ENCODE measurements at places on chromosomes 4 and X.

GRCh38 chr4:6806924-6807626 lies 24.5 kb downstream of the KIAA0232 start:
- no peak for DNase-seq

DNA sequence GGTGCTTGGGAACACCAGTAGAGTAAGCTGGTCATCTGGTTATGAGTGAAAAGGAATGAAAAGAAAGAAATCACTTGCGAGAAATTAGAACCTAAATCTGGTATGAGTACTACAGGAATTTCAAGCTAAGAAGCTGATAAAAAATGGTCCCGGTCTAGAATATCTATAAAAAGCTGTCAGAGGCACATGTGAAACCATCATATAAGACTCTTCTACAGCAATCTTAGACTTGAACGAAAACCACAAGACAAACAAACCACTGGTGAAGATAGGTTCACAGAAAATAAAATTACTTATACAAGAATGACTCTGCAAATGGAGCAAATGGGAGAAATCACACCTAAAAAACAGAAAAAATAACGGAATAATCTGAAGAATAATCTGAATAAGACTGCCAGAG lies 69.9 kb downstream of the KDR start:
- no peak for DNase-seq

GRCh38 chr4:7524843-7525242 lies 90.1 kb upstream of the PSAPL1 start:
- no peak for DNase-seq

GRCh38 chr4:38231626-38232025 lies 271.4 kb downstream of the PTTG2 start:
- no peak for DNase-seq

- DNase-seq, result no peak
Measured at GRCh38 chrX:120677004-120677652, 47.3 kb upstream of the C1GALT1C1 start.

GRCh38 chrX:112051576-112051975 lies 31.0 kb downstream of the TRPC5 start:
- no peak for DNase-seq

- DNase-seq, result no peak
Measured at GRCh38 chrX:70432936-70433847, 10.1 kb downstream of the GDPD2 start.

- DNase-seq, result no peak
Measured at GRCh38 chr4:6520051-6520636, 47.7 kb upstream of the PPP2R2C start.

- peak; percentile 54 for DNase-seq
Measured at GRCh38 chrX:154484255-154485149, 1.9 kb downstream of the UBL4A start.

GRCh38 chr4:73527196-73527595 lies 45.7 kb downstream of the AFM start:
- no peak for DNase-seq

- DNase-seq, result peak; percentile 15
Measured at GRCh38 chr4:53019485-53020382, 157.6 kb downstream of the RASL11B start.

DNA sequence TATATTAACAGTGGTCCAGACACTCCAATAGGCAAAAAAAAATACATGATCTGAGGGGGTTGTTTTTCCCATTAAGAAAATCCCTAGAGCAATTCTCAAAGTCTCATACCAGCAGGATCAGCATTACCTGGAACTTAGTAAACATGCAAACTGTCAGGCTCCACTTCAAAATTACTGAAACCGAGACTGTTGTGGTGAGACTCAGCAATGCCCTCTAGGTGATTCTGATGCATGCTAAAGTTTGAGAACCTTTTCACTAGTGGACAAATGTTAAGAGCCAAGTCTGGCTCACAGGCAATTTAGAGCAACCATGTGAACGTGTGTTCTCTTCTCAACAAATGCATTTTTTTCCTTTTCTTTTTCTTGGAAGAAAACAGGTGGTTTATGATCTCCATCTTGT lies 30.2 kb downstream of the NEK1 start:
- no peak for DNase-seq

- DNase-seq, result no peak
Measured at GRCh38 chr4:1176398-1177273, 4.3 kb upstream of the SPON2 start.

GRCh38 chr4:145071560-145071959 lies 26.4 kb downstream of the ANAPC10 start:
- DNase-seq, result no peak

- DNase-seq, result peak; percentile 23
Measured at GRCh38 chr4:122458625-122459024, 2.1 kb upstream of the IL2 start.

DNA sequence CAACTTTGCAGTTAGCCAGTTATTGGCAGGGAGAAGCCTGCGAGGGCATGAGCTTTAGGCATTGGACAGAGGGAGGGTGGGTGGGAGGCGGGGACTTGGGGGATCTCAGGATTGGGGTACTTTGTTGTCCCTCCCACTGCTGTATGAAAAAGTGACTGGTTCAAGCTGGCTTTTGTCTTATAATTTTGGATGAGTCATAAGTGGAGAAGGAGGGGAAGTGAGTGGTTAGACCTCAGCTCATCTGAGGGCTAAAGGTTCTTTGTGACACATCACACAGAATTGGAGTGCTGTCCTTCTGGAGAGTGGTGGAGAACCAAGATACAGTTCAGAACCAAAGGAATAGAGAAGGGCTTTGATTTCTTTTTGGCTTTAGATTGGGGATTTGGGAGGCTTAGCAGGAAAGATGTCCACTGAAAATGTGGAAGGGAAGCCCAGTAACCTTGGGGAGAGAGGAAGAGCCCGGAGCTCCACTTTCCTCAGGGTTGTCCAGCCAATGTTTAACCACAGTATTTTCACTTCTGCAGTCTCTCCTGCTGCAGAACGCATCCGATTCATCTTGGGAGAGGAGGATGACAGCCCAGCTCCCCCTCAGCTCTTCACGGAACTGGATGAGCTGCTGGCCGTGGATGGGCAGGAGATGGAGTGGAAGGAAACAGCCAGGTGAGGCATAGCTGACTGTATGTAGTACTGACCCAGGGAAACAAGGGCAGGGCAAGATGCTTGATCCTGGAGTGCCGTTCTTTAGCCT lies at the start of gene SLC4A4:
Gene SLC4A4 (plus strand): TSS at position 175 of the 748 bp plus-strand sequence.
- DNase-seq, result peak; percentile 30

GRCh38 chr4:174628191-174628590 lies 105.9 kb upstream of the HPGD start:
- DNase-seq, result no peak

GRCh38 chr4:914531-914930 lies 17.6 kb downstream of the GAK start:
- no peak for DNase-seq

DNA sequence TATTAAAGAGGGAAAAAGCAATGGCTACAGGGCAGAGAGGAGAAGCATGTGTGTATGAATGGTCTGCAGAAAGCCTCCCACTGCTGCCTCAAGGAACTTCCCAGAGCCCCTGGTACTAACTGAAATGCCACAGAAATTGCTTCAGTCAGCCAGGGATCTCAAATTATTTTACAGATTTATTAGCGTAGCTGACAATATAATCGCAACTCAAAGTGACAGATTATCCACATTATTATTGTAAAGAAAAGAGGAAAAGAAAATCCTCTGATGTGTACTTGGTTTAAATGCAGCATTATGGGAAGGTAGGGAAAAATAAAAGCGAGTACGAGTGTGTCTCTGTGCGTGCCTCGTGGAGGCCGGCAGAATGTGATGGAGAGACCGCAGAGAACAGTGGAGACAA lies 202.7 kb downstream of the DCLK2 start:
- no peak for DNase-seq

DNA sequence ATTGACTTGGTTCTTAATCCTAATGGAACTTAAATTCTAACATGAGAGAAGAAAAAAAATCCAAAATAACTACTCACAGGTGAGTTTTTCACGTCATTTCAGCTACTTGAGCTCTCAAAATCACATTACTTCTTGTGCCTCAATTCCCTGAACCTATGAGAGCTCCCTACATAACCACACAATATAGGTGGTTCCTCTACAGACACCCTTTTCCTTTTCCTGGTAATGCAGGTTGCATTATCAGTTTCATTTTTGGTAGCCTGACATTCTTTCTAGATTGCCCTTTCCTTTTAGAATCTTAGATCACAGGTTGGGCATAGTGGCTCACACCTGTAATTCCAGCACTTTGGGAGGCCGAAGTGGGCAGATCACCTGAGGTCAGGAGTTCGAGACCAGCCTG lies 4.3 kb downstream of the GPR34 start:
- no peak for DNase-seq

DNA sequence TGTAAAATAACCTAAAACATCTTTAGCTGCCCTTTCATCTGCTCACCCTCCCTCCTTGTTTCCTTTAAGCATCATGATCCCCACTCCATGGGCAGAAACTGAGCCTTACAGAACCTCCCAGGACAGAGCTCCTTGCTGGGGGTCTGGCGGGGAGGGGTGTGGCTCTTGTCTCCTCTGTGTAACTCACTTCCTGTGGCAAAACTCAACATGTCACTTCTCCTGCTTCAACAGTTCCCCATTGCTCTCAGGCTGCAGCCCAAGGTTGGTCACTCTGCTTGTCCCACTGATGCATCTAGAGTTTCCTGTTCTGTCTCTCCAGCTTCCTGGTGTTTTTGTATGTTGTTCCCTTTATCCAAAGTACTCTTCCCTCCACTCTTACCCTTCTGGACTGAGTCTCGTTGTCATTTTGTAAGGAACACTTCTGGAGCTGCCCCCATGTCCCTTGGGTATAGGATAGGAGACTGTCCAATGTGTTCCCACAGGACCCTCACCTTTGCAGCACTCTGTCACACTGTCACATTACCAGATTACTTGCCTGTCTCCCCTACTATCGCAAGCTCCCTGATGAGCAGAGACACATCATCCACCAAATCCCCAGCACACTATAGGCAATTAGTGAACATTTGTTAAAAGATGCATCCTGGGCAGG lies 19.6 kb downstream of the TMEM31 start:
- DNase-seq, result no peak

GRCh38 chrX:136626237-136626636 lies 21.7 kb upstream of the CD40LG start:
- DNase-seq, result no peak

DNA sequence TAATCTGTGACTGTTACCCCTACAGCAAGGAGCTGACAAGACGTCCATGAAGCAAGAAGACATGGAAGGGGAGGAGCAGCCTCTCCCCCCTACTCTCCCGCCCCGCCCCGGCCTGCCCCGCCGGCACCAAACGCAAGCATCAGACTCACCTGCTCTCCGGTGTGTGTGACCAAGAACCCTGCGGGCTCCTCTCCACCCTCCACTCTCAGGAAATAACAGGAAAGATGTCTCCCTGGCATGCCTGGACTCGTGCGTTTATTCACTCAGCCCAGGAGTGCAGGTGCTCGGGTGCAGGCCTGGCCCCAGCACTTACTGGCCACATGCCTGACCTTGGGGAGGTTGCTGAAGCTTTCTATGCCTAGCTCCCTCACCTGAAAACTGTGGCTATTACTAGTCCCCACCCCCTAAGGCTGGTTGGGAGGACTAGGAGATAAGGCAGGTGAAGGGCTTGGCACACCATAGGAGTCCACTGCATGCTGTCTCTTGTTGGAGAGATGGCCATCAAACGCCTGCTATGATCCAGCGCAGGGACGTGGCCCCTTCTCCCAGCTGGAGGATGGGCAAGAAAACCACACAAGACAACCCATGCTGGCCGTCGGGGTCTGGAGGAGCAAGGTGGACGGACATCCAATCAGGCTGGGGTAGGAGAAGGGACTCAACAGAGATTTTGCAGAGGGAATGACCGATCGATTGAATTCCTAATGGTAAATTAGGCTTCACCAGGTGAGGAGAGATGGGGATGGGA lies 34.9 kb upstream of the CLDN24 start:
- no peak for DNase-seq

DNA sequence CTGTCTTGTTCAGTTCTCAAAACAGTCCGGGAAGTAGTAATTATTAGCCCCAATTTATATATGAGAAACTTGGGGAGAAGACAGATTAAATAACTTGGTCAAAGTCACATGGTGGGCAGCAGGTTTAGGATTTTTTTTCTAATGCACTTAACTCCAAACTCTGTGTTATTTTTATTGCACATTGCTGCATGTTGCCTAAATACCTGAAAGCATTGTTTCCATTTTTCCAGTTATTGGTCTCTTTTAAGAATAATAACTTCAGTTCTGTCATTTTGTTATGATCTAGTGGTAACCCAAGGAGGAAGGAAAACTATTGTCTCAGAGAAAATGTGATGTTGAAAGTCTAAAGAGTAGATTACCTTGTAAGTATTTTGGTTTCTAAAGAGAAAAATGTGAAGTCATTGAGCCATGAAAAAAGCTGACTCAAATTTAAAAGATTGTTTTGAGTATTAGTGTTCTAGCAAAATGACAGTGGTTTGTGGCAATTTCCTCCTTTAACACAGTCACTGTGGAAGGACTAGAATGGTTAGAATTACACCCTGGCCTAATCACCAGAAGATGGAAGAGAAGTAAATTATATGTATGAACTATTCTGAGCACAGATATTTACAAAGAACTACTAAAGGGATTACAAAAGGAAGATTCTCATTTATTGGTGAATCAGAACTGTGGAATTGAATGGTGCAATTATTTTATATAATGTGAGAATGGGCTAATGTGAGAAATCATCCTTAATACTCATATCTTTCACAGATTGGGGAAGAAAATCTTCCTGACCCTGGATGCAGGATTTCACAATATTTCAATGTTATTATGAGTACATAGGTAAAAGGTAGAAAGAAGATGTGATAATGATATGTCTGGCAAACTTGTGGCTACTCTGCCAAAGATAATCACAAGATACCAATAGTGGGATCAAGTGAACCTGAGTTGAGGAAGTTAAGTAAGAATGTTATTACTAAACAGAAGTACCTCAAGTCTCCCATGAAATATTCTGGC lies 21.7 kb upstream of the CXCL8 start:
- DNase-seq, result no peak

DNA sequence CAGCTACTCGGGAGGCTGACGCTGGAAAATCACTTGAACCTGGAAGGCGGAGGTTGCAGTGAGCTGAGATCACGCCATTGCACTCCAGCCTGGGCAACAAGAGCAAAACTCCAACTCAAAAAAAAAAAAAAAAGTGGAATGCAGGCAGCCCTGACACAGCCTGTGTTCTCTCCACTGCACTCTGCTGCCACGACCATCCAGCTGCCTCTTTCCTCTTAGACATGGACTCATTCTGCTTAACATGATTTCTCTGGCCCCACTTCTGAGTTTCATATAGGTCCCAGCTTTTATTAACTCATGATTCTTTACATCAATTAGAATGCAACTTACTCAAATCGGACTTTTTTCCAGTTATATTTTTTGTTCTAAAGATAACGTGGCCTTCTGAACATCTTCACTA lies 29.6 kb downstream of the SLC10A6 start:
- no peak for DNase-seq

DNA sequence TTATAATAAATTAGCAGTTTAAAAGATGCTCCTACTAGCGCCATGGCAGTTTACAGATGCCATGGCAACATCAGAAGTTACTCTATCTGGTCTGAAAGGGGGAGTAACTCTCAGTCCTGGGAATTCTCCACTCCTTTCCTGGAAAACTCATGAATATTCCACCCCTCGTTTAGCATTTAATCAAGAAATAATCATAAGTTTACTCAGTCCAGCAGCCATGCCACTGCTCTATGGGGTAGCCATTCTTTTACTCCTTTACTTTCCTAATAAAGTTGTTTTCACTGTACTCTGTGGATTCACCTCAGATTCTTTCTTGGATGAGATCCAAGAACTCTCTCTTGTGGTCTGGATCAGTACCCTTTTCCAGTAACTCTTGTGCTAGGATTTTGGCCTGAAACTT lies 52.3 kb downstream of the GUCY1B1 start:
- DNase-seq, result no peak

GRCh38 chr4:101419336-101420135 lies 72.2 kb upstream of the PPP3CA start:
- DNase-seq, result no peak
